ENCODE measurements at places on chromosomes 4 and X. TPM values are rescaled to one million over a fixed set of nuclear protein-coding genes. Genes with fewer than 3 reads are reported as not detected.

- peak; percentile 89 for DNase-seq
Observed at GRCh38 chr4:95129821-95130311, 372.1 kb downstream of the BMPR1B start.

TSPAN6 gene
- total RNA-seq = 34.1 TPM

- no peak for DNase-seq
Observed at GRCh38 chr4:154642373-154643009, 30.0 kb upstream of the FGG start.

- DNase-seq = no peak
Observed at GRCh38 chr4:146486565-146486964, 35.2 kb downstream of the SLC10A7 start.

GRCh38 chrX:74090049-74090448, 213.9 kb upstream of the ZCCHC13 start:
- DNase-seq = no peak

DNA sequence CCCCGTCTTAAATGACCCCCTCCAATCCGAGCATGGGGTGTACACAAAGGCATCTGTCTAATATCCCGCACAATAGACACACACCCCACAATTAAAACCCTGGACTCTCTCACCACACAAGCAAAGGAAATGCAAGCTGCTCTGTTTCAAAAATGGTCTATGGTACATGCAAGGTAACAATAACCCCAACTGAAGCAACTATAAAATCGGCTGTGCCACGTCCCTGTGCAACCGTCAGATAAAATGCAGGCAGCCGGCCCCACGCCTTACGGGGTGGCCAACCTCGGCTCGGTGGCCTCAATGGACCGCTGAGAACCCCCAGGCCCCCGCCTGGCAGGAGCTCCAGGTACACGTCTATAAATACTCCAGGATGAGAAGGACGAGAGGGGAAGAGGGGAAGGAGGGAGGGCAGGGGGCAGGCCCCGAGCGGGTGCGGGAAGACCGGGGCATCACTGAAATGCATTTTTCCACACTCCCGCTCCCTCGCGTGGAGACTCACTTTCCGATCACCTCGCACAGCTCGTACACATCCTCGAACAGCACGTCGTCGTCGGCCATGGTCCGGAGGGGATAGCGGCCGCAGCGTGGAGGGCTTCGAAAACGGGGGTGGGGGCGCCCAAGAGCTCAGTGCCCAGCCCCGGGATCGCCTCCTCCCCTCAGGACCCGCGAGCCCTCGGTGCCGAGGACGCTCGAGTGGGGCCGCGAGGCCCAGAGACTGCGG, 763 bp downstream of the CASK start:
- no peak for DNase-seq

CFAP99 gene
- total RNA-seq = not detected

- no peak for DNase-seq
Observed at GRCh38 chr4:5036239-5036638, 15.0 kb upstream of the STK32B start.
